Dermis lymphatic vessel endothelial cell (primary cell): ENCODE measurements at places on chromosomes 11 and 22. TPM values are rescaled to one million over a fixed set of nuclear protein-coding genes. Genes with fewer than 3 reads are reported as not detected.

CD44 gene
- 1.6 and 3.1 TPM in 2 replicates for total RNA-seq

GGTLC2 gene
- total RNA-seq: not detected in 2 replicates

OR4D5 gene
- total RNA-seq: not detected in 2 replicates

MOGAT2 gene
- total RNA-seq: 0.09 TPM in 1 of 2 replicates, not detected in the other

INSC gene
- total RNA-seq: 0.09 and 0.11 TPM in 2 replicates

KDM4E gene
- total RNA-seq: not detected in 2 replicates

UPK3A gene
- total RNA-seq: not detected in 2 replicates

NAALADL1 gene
- 11.5 and 12.8 TPM in 2 replicates for total RNA-seq

MRGPRF gene
- not detected in 2 replicates for total RNA-seq

MRTFA gene
- total RNA-seq: 16.8 and 17.2 TPM in 2 replicates

SCGB1D2 gene
- total RNA-seq: not detected in 2 replicates

PCF11 gene
- total RNA-seq: 35.9 and 39.9 TPM in 2 replicates

CSF2RB gene
- total RNA-seq: 1.5 and 3.4 TPM in 2 replicates

FREY1 gene
- 0.77 and 0.87 TPM in 2 replicates for total RNA-seq

COX8A gene
- total RNA-seq: 222 and 267 TPM in 2 replicates

PRRG4 gene
- total RNA-seq: 0.52 and 1.3 TPM in 2 replicates

CTSW gene
- 0.17 and 0.33 TPM in 2 replicates for total RNA-seq

MTMR3 gene
- 29.6 and 31.5 TPM in 2 replicates for total RNA-seq

IGSF9B gene
- total RNA-seq: not detected in 2 replicates

NLRP14 gene
- total RNA-seq: not detected in 2 replicates

DDX10 gene
- 59.8 and 64.6 TPM in 2 replicates for total RNA-seq

ARVCF gene
- 46.2 and 46.5 TPM in 2 replicates for total RNA-seq

SLC37A2 gene
- total RNA-seq: 0.87 and 0.95 TPM in 2 replicates

CD3D gene
- total RNA-seq: not detected in 2 replicates
